ENCODE measurements at places on chromosomes 6 and 20.

DNA sequence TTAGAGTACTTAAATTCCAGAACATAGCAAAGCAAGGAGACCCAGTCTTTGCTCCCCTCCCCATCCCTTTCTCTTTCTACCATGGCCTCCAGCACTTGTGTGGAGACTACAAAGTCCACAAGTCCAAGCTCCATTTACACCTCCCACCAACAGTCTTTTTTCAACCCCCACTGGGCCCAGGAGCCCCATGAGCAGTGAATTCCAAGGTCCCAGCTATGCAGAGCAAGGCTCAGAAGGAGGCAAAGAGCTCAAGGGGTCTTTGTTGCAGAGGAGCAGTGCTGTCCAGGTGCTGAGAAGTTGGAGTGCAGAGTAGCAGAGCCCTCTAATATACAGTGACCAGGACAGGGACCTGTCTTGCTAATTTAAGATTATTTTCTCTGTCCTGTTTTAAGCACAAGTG, 9.0 kb downstream of the PAK5 start:
- no peak for DNase-seq

DNA sequence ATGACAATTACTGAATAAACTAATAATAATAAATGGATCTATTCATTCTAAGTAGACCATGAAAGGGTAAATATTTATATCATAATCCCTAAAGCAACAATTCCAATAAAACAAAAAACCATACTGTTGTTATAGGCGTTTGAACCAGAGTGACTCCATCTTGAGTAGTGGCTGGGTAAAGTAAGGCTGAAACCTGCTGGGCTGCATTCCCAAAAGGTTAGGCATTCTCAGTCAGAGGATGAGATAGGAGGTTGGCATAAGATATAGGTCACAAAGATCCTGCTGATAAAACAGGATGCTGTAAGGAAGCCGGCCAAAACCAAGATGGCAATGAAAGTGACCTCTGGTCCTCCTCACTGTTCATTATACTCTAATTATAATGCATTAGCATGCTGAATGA, 8.3 kb downstream of the OR2H1 start:
- DNase-seq: no peak

DNA sequence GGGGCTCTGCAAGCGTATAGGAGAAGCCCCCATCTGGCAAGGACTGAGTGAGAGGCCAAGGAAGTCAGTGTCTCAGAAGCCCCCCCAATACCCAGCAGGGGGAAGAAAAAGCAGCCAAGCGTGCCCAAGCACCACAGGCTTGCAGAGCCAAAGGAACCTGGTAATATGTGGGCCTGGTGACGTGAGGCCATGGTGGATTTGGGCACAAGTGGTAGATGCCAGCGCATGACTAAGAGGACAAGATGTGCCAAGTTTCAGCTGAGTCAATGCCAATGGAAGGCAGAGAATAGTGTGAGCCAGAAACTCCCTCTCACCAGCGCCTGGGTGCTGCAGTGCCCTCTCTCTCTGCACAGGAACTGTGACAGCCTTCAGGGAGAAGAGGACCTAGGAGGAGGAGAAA, 110.0 kb downstream of the QRSL1 start:
- no peak for DNase-seq

GRCh38 chr6:46848684-46849360, 55.6 kb downstream of the MEP1A start:
- peak; percentile 57 for DNase-seq

- no peak for DNase-seq
Observed at GRCh38 chr6:37088897-37089296, 81.1 kb upstream of the PIM1 start.

DNA sequence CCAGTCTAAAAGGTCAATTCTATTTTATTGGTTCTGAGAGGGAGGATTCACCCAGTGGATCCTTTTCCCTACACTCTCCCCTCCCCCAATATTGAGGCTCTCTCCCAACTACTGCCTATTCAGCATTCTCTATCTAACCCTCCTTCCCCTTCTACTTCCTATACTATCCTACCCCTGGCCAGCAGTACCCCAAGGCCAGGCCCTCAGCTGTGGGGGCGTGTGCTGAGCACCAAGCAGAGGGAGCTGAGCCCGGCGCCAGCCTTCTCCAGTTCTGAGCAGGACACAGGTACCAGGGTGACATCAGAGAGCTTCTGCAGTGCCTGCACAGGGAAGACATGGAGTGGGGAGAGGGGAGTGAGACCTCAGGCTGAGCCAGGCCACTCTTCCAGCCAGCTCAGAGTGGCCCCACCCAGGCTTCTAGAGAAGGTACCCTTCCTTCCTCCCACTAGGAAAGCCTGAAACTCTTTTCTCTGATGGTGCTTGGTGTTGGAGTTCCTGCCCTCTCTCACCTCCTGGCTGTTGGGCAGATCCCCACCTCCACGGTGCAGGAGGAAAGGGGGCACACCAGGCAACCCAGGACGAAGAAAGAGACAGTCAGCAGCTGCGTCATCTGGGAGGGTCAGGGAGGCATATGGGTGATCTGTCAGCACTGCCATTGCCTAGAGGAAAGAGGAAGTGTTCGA, 1.9 kb downstream of the DDAH2 start:
- DNase-seq: no peak

GRCh38 chr6:33983721-33984465, 162.0 kb downstream of the GRM4 start:
- DNase-seq: no peak

DNA sequence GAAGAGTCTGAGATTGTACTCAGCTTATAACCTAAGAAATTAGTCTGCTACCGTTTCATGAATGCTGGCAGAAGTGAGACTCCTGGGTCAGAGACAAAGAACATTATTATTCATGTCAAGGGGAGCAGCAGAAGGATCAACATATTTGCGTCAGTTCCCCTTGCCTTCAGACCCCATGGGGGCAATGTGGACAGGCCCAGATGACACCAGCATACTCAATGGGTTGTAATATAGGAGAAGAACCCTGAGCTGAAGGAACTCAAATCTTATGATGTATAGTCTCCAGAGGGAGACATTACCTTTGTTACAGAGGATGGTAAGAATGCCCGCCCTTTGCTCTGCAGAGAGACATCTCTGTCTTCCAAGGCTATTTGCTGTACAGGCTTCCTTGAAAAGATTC, 384.4 kb downstream of the EPM2A start:
- no peak for DNase-seq

- DNase-seq: peak; percentile 30
Observed at GRCh38 chr6:98839781-98840361, 5.5 kb downstream of the POU3F2 start.

- no peak for DNase-seq
Observed at GRCh38 chr6:112274774-112275173, 20.4 kb upstream of the LAMA4 start.

DNA sequence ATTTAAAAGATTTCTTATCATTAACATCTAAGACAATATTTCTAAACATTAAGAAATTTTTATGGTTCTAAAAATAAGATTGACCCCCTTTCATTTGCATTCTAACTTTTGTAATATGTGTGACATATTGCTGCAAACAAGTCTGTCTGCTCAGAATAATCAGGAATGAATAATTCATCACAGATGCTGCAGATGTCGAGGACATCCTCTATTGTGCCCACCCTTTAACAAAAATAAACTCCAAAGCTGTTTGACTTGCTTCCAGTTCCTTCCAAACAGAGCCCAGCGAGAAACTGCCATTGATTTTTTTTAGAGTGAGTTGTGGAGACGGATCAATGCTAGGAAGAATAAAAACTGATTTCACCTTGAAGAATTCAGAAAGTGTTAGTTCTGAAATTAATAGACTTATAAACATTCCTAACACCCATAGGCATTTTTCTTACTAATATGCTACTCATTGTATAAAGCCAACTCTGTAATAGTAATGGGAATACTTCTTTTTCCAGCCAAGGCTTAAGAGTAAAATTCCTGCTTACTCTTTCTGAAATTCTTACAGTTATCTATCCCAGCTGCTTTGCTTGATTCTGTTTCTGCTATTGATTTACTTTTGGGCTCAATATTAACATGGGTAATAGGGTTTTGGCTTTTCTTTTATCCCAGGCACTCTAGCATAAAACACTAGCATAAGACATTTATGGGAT, 244.8 kb upstream of the FAM83B start:
- DNase-seq: no peak

GRCh38 chr6:42511803-42512422, 51.9 kb upstream of the UBR2 start:
- DNase-seq: no peak
